Neural crest cell (in vitro differentiated cells): ENCODE measurements at places on chromosomes 2 and 18.

DNA sequence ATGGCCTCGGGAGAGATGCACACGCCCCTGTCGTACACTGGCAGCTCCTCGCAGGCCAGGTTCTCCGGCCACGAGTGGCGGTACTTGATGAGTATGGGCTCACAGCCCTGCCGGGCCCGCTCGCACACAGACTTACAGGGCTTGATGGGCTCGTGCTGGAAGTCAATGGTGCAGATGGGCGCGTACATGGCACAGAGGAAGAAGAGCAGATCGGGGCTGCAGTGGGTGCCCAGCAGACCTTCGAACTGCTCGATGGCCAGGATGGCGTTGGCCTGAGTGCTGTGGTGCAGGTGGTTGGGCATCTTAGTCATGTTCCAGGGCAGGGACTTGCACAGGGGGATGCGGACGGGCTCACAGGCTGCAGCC is 359 bp downstream of the FRZB start:
- peak; percentile 30 for DNase-seq

DNA sequence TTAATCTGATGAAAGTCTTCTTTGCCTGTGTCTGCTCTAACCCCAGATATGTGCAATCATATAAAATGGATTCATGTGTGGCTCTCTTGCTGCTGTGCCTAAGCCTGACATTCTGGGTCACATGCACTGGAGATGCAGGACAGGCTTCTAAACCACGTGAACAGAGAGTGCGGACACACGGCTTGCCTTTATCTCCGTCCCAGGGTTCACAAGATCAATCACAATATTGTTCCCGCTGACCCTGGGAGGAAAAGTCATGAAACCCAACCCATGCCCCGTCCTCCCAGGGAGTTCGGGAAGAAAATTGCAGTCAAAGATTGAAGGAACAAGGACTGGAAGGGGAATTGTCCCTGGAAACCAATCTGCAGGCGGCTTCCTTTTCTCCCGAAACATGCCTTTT is 74.8 kb downstream of the VAPA start:
- no peak for DNase-seq

- DNase-seq: no peak
These were observed 33.3 kb downstream of the NAB1 start for GRCh38 chr2:190682168-190682567.

DNA sequence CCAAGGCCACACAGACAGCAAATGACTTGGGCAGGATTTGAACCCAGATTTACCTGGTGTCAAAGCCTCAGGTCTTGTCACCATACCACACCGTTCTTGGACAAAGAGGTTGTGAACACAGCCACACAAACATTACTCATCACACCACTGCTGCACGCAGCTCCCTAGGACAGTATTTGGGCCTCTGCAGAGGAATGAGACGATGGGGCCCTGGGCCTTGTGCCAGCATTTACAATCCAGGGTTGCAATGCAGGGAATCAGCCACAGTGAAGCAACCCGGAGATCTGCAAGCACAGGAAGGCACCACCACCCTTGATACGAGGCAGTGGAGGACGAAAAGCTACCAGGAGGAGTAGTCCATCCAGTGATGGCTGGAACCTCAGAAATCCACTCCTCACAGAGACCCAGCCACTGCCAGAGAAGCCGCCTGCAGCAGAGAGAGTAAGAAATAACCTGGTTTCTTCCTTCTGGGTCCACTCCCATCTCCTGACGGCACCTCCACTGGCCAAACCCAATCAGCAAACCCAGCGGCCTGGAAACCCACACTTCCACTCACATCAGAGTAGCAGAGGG is 3.7 kb upstream of the MTCL1 start:
- DNase-seq: no peak

- no peak for DNase-seq
These were observed 283.1 kb upstream of the CYRIA start for GRCh38 chr2:16948710-16949109.

- DNase-seq: no peak
These were observed 94.5 kb upstream of the TMEM178A start for GRCh38 chr2:39571111-39571731.

- no peak for DNase-seq
These were observed 23.1 kb upstream of the KLF7 start for GRCh38 chr2:207188626-207189419.
